ENCODE measurements at places on chromosomes 2 and 18.

DNA sequence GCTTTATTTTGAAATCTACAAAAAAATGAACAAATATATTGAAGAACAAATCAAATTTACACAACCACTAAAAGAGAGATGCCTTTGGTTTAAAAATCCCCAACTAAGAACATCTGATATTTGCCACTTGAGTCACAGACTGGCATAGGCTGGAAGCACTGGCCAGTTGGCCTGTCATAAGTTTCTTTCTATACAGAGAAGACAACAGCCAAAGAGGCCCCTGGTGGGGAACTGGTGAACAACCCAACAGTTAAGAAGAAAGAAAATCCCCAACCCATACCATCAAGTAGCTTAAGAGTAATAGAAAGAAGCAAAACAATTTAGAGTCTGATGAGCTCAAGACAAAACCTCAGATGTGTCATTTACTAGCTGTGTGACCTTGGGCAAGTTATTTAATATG lies 45.5 kb downstream of the OSR1 start:
- DNase-seq, result no peak

- DNase-seq, result no peak
Measured at GRCh38 chr2:173232956-173233744, 121.5 kb upstream of the CDCA7 start.

- no peak for DNase-seq
Measured at GRCh38 chr2:127610561-127610960, 35.4 kb upstream of the GPR17 start.

- DNase-seq, result no peak
Measured at GRCh38 chr2:111162718-111163331, 42.1 kb downstream of the BCL2L11 start.

DNA sequence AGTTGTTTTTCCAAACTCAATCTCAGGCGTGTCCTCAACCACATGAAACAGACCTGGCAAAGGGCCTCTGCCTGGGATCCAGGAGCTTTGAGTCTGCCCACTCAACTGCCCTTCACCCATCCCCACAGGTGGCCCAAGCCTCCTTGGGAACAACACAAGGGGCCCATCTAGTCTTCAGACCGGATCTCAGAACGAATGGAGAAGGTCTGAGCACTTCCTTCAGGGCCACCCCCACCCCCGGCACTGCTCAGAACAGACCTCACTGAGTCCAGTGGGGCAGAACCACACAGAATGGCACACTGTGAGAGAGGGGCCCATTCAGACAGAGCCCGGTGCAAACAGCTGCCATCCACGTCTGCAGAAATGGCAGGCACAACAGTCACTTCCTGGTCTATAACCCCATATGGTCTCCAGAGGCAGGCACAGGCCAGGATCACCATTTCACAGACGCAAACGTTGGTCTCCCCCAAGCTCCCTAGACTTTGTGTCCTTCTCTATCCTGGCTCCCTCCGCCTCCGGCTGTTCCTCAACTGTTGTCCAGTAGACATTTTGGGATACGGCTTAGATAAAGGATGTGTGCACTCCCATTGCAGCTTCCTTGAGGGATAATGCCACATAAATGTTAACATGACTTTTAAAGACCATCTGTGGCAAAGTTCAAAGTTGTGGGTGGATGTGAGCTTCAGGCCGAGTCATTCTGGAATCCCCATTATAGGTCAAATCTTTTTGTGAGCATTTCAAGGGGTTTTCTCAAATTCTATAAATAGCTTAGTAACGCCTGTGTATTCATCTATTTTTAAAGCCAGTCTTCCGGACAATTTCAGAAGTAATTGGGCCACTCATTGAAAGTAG lies 149.7 kb downstream of the SMAD7 start:
- DNase-seq, result no peak

DNA sequence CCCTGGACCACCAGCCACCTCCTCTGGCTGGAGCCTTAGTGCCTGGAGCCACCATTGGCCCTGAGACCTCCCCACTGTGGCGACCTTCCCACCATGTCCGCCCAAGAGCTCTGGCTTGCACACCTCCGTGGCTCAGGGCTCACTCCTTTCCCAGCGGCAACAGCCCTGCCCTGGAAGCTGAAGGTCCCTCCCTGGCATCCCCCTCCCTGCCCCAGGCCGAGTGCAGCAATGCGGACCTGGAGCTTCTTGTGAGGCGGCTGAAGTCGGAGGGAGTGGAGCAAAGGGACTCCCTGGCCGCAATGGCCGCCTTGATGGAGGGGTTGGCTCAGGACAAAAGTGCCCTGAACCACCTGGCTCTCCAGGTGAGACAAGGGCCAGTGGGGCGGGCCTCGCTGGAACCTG lies 28.6 kb downstream of the CROCC2 start:
- DNase-seq, result no peak

GRCh38 chr2:178404368-178404767 lies 46.6 kb downstream of the PRKRA start:
- peak; percentile 48 for DNase-seq

GRCh38 chr18:76131738-76132137 lies 363.3 kb downstream of the ZNF516 start:
- DNase-seq, result no peak

GRCh38 chr2:108898315-108899082 lies 90.5 kb downstream of the EDAR start:
- no peak for DNase-seq

- no peak for DNase-seq
Measured at GRCh38 chr2:2575870-2576386, 244.9 kb upstream of the MYT1L start.

DNA sequence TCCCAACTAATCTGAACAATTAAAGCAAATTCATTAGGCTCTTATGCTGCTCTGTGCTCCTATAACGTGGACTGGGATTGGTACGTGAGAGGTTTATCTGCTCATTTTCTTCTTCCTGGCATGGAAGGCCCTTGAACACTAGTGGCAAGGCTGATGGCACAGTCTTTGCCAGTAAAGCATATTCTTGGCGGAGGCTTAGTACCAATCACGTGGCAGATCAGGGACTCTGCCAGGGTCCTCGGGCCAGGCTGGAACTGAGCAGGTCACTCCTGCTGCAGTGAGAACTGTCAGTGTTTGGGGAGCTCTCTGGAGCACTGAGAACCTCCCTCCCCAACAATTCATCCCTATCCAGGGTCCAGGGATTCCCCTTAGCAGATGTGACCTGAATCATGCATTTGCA lies 3.7 kb upstream of the ALPK2 start:
- DNase-seq, result no peak

- no peak for DNase-seq
Measured at GRCh38 chr2:237961637-237962036, 5.2 kb upstream of the UBE2F start.

- no peak for DNase-seq
Measured at GRCh38 chr2:71827524-71827901, 320.1 kb downstream of the CYP26B1 start.

DNA sequence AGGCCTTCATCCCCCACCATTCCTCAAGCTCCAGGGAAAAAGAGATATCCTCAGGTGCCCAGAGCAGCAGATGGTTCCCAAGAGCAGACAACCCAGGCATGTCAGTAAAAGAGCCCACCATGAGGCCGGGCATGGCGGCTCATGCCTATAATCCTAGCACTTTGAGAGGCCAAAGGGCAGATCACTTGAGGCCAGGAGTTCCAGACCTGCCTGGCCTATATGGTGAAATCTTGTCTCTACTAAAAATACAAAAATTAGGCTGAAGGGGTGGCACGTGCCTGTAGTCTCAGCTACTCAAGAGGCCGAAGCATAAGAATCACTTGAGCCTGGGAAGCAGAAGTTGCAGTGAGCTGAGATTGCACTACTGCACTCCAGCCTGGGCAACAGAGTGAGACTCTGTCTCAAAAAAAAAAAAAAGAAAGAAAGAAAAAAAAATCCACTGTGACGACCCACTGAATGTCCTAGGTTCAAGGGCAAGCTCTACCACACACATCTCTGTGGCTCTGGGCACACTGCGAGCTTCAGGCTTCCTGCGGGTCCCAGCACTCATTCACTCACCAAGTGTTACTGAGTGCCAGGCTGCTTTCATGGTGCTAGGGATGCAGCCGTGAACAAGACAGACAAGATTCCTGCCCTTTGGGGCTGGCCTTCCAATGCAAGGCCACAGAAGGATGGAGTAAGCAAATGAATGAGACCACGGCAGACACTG lies 6.5 kb upstream of the DUSP2 start:
- no peak for DNase-seq

Data from DMS79 treated with DMSO at 0.1 percent for 48 hours (cell line).